ENCODE measurements at places on chromosomes 1 and 21. TPM values are rescaled to one million over a fixed set of nuclear protein-coding genes. Genes with fewer than 3 reads are reported as not detected.

Gene ADAMTS1
- 672 TPM for total RNA-seq

DNA sequence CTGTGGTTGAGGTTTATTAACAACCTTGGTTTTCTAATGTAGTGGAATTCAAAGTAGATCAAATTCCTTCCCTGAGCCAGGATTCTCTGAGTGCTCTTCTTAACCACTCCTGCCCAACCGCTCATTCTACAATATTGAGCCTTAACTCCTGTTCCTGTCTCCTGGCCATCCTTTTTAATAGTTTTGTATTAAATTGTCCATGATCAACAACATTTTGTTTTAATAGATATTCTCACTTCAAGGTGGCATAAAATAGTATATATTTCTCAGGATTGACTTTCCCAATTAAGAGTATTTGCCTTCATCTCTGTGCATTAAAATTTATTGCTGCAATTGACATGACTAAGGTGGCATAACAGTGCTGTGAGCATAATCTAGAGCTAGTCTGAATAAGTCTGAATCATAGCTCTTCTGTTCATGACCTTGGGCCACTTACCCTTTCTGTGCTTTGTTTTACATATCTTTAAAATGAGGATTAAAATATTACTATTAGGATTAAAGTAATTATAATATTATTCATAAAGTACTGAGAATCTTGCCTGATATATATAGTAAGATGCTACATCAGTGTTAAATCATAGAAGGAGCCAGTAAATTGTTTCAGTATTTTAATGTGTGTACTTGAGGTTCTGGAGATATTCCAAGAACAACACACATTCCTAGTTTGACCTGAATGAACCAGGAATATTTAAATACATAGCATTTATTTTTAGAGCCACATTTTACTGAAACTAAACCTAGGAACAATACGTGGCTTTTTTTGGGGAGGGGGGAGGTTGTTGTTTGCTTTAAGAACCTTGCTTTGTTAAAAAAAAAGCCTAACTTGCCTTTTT is 76.4 kb downstream of the ADGRL2 start:
- no peak for DNase-seq

Gene METTL18
- total RNA-seq: 19.2 TPM

Gene LRRC53
- total RNA-seq: not detected

Data from ascending aorta (tissue), 2 donors.